Cardiac atrium fibroblast (primary cell): ENCODE measurements at places on chromosomes 1 and 21. TPM values are rescaled to one million over a fixed set of nuclear protein-coding genes. Genes with fewer than 3 reads are reported as not detected.

The CFAP141 gene
- total RNA-seq, result not detected in 2 replicates

The LRRC53 gene
- total RNA-seq, result not detected in 2 replicates

The CHI3L2 gene
- total RNA-seq, result 4.9 and 46.3 TPM in 2 replicates

The MXRA8 gene
- total RNA-seq, result 121 and 139 TPM in 2 replicates

The SIKE1 gene
- total RNA-seq, result 30.7 and 62.4 TPM in 2 replicates

The RHBDL2 gene
- 0.32 TPM in 1 of 2 replicates, not detected in the other for total RNA-seq

The S100A14 gene
- not detected in 2 replicates for total RNA-seq

The RNF2 gene
- total RNA-seq, result 9.2 and 15.9 TPM in 2 replicates

The FNBP1L gene
- 18.8 and 19.3 TPM in 2 replicates for total RNA-seq

The LAMTOR2 gene
- total RNA-seq, result 57.0 and 75.0 TPM in 2 replicates

The LZIC gene
- 21.5 and 23.8 TPM in 2 replicates for total RNA-seq

The ACTN2 gene
- 0.49 and 5.4 TPM in 2 replicates for total RNA-seq

The KANK4 gene
- total RNA-seq, result not detected in 2 replicates

The RNF186 gene
- not detected in 2 replicates for total RNA-seq

The FGR gene
- 0.16 TPM in 1 of 2 replicates, not detected in the other for total RNA-seq

The DIRAS3 gene
- 1.8 and 8.3 TPM in 2 replicates for total RNA-seq

The PRKAA2 gene
- under 0.01 and 0.16 TPM in 2 replicates for total RNA-seq

The C8A gene
- total RNA-seq, result not detected in 2 replicates

The OXCT2 gene
- total RNA-seq, result 2.2 and 2.4 TPM in 2 replicates

The RIT1 gene
- total RNA-seq, result 13.5 and 24.3 TPM in 2 replicates

The AMY1A gene
- total RNA-seq, result not detected in 2 replicates

The CADM3 gene
- 22.6 and 52.0 TPM in 2 replicates for total RNA-seq

The PDPN gene
- 0.90 and 4.1 TPM in 2 replicates for total RNA-seq

The SV2A gene
- 1.3 and 3.4 TPM in 2 replicates for total RNA-seq

The CD55 gene
- 33.4 and 43.9 TPM in 2 replicates for total RNA-seq

The NHLH1 gene
- not detected in 2 replicates for total RNA-seq

The IFNLR1 gene
- total RNA-seq, result under 0.01 TPM in 1 of 2 replicates, not detected in the other

The C8B gene
- total RNA-seq, result not detected in 2 replicates

The LRRN2 gene
- under 0.01 TPM in 1 of 2 replicates, not detected in the other for total RNA-seq

The SPATA17 gene
- 0.18 and 0.49 TPM in 2 replicates for total RNA-seq

The ARHGAP30 gene
- 1.8 TPM in 1 of 2 replicates, not detected in the other for total RNA-seq

The KLHL12 gene
- total RNA-seq, result 11.0 and 13.6 TPM in 2 replicates

The CD5L gene
- not detected in 2 replicates for total RNA-seq

The RIPK4 gene
- 5.1 and 12.3 TPM in 2 replicates for total RNA-seq

The FCRL5 gene
- not detected in 2 replicates for total RNA-seq

The BSND gene
- total RNA-seq, result not detected in 2 replicates

The LYPLAL1 gene
- total RNA-seq, result 7.8 and 8.1 TPM in 2 replicates

The PSEN2 gene
- total RNA-seq, result 13.7 and 17.3 TPM in 2 replicates

The DNAH14 gene
- total RNA-seq, result 2.7 TPM in 1 of 2 replicates, not detected in the other

The CLCA1 gene
- total RNA-seq, result not detected in 2 replicates

The SPRR3 gene
- total RNA-seq, result not detected in 2 replicates

The RAB42 gene
- 0.54 and 2.8 TPM in 2 replicates for total RNA-seq

The OR2L2 gene
- total RNA-seq, result not detected in 2 replicates

The HSPA6 gene
- 0.90 TPM in 1 of 2 replicates, not detected in the other for total RNA-seq

The GUCA2A gene
- not detected in 2 replicates for total RNA-seq

The APCS gene
- not detected in 2 replicates for total RNA-seq

The OPTC gene
- not detected in 2 replicates for total RNA-seq

The ATP6V1G3 gene
- total RNA-seq, result not detected in 2 replicates

The TDRD10 gene
- total RNA-seq, result 0.54 TPM in 1 of 2 replicates, not detected in the other

The CACNA1S gene
- total RNA-seq, result not detected in 2 replicates

The PRR9 gene
- total RNA-seq, result not detected in 2 replicates

The SLC1A7 gene
- 0.97 TPM in 1 of 2 replicates, not detected in the other for total RNA-seq

The MANEAL gene
- total RNA-seq, result 0.54 TPM in 1 of 2 replicates, not detected in the other
